Amniotic stem cell (primary cell): ENCODE measurements at places on chromosomes 2 and 18.

- no peak for DNase-seq
Observed at GRCh38 chr2:133657591-133657990, 89.3 kb upstream of the NCKAP5 start.

GRCh38 chr18:30889519-30890301, 152.8 kb downstream of the DSC3 start:
- no peak for DNase-seq

- DNase-seq = no peak
Observed at GRCh38 chr2:68766376-68766845, 31.8 kb downstream of the ARHGAP25 start.

GRCh38 chr18:5627776-5628511, 84.1 kb upstream of the EPB41L3 start:
- no peak for DNase-seq

DNA sequence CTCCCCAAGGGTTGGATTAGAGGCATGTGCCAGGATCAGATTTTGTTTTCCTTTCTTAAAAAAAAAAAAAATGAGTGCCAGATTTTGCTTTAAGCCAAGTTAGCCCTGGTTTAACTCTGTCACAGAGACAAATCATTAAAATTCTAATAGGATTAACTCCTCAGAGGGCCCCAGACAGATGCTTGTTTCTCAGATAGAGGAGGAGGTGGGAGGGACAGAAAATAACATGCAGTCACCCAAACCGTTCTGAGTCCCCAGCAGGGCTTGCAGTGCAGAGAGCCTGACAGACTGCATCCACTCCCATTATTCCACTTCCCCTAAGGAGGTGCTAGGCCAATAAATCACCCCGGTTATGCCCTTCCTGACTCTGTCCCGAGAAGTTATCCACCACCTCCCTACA, 6.3 kb upstream of the PROKR1 start:
- no peak for DNase-seq

GRCh38 chr2:132875193-132875592, 205.2 kb upstream of the LYPD1 start:
- DNase-seq = no peak

DNA sequence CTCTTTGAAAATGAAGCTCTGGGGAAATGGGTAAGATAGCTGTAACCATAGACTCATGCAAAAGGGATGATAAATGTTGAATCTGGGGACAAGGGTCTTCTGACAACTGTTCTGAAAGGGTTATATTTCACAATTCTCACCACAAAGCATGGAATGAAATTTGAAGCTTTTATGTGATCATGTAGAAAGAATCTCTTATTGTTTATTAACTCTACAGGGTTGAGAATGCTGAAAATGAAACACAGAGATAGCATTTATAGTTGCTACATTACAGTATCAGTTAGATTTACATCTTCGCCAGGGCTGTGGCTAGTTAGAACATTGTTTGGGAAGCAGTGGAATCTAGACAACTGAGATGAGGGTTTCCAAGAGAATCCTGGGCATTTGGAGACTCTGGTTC, 97.4 kb upstream of the LHCGR start:
- DNase-seq = no peak

- DNase-seq = no peak
Observed at GRCh38 chr2:67463810-67464209, 66.7 kb downstream of the ETAA1 start.
